ENCODE measurements at places on chromosomes 12 and 14.

DNA sequence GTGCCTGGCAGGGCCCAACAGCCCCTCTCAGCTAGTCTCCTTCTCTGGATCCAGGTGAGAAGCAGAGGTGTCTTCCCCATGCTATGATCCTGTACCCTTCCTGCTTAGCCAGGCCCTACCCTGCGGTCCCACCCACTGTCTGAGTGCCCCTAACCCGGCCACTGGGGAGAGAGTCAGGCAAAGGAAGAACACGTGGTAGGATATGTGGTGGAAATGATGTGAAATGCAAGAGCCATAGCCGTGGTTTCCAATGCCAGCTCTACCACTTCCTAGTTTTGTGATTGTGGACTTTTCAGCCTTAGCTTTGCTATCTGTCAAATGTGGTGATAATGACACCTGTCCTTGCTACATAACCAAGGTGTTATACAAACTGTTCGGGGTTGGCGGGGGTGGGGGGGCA is 15.8 kb downstream of the KRT2 start:
- DNase-seq: no peak

GRCh38 chr12:111339321-111339938 is 29.5 kb downstream of the PHETA1 start:
- no peak for DNase-seq

DNA sequence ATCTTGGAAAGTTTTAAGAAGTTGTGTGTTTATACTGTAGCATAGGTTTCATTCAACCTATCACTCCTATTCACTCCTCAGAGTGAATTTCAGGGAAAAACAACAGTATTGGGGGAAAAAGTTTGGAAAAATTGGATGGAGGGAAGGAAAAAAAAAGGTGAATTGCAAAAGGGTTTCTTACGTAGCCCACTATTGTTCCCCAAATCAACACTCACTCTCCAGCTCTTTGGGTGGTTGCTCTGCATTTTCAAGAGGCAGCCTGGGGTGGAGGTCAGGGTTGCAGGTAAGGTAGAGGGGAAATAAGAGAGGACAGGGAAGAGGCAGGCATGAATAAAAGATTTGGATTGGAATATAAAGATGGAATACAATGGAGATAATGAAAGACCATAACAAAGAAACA is 42.3 kb downstream of the BORCS5 start:
- DNase-seq: no peak

GRCh38 chr14:87131879-87132278 is 861.1 kb downstream of the GALC start:
- DNase-seq: peak; percentile 87

- DNase-seq: no peak
These were observed 159.5 kb upstream of the GRIP1 start for GRCh38 chr12:66838366-66838765.

GRCh38 chr12:131729254-131729955 is 18.5 kb downstream of the SFSWAP start:
- DNase-seq: no peak

DNA sequence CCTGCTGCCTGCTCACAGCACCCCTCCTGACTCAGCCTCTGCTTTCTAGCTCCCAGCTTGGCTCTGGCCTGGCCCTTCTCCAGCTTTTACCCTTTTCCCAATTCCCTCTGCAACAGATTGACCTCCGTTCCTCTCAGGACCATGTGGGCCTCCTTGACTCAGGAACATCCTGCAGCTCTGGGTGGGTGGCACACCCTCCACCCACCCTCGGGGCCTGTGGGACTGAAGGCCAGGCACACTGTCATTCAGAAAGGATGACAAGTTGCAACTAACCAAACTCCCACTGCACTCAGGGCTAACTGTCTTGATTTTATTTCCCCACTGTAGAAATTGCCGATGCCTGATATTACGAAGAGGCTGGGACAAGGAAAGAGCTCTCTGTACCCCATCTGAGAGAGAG is 59.4 kb downstream of the HELB start:
- no peak for DNase-seq

- peak; percentile 25 for DNase-seq
These were observed 14.1 kb upstream of the ETV6 start for GRCh38 chr12:11635341-11635740.

GRCh38 chr14:102734436-102734835 is 42.8 kb upstream of the TRAF3 start:
- no peak for DNase-seq

GRCh38 chr14:103308717-103309616 is 25.1 kb upstream of the EIF5 start:
- DNase-seq: no peak

DNA sequence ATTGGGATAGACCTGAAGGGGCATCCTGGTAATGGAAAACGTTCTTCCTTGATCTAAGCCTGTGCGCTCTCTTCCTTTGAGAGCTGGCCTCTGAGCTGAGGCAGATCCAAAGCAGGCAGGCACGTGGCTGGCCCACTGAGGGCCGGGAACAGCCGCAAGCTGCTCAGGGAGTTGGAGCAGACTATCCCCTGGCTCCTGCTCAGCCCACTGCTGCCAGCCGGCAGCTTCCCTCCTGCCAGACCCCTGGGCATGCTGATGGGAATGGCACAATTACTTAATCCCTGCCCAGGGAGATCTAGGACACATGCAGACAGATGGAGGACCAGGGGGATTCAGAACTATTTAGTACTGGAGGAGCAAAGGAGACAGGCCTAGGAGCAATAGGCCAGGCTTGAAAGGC is 14.4 kb downstream of the NEUROD4 start:
- DNase-seq: no peak

DNA sequence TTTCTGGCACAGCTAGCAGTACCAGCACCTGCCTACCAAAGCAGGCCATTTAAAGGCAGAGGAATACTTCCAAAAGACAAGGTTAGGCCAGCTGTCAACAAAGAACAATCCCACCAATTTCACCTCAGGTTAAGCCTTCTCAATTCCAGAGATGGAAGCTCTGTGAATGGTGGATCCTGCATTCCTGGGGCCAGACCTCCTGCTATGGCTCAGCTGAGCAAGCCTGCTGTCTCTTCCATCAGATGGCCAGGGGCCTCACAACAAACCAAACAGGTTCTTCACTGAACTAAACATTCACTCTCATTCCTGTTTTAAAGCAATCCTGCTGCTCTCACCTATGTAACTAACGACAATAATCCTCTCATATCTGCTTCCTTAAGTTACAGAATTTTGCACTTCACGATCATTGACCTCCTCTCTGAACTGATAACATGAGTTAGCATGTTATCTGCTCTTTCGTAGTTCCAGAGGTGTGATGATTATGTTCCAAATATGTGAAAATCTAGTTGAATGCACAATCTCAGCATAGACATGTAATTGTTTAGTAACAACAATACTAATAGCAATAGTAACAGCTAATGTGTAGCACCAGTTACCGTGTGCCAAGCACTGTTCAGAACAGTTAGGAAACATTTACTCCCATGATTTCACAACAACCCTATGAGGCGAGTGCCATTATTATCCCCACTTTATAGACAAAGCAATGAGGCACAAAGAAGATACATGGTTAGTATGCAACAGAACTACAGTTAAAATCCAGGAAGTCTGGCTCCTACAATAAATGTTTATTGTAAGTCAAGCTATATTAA is 73.2 kb downstream of the SLC2A13 start:
- no peak for DNase-seq

DNA sequence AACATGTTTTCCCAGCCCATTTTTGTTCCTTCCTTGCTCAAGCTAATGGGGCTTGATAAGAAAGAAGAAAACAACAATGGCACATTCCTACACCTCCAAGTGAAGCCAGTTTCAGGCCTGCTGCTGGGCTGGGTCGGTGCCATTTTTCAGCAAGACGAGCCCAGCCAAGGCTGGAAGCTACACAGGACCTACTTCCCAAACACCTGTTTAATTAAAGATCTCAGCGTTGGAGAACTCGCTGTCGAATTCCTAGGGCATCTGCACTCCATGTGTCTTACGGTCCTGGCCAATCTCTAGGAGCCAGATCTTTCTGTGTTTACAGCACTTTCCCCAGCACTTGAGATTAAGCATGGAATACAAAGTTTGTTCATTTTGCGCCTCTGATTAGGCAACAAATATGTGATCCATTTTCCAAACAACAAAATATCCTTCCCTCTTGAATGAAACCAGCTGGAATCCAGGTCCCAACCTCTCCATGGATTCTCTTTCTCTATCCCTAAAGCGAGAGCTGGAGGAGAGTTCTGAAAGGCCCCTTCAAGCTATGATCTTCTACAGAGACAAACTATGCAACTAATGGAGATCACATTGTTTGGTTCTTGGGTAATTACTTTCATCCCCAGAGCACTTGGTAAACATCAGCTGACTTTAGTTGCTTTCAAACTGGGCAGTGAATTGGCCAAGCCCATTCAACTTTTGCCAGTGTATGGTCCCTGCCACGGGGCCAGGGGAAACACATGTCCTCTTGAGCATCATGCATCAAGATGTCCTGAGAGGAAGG is 34.3 kb upstream of the TC2N start:
- no peak for DNase-seq

- DNase-seq: no peak
These were observed 317.7 kb upstream of the TBX3 start for GRCh38 chr12:115001571-115002180.

GRCh38 chr14:51116682-51117081 is 21.8 kb upstream of the TRIM9 start:
- no peak for DNase-seq

DNA sequence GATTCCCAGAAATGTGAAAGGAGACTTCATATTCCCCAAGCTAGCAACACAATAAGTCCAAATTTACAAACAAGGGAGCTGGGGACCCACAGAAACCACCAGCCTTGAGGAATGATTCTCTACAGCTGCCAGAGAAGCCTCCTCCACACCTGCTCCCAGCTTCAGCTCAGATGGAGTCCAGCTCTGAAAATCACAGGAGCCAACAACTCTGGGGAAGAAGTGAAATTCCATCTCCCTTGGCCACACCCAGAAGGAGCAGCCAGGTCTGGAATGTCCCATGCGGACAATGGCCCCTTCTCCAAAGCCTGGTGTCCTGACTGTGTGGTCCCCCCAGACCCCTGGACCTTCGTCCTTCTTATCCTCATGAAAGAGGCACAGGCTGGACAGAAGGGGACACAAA is 45.4 kb downstream of the SYNE3 start:
- no peak for DNase-seq

- DNase-seq: no peak
These were observed 43.4 kb upstream of the CHST11 start for GRCh38 chr12:104413330-104413729.

DNA sequence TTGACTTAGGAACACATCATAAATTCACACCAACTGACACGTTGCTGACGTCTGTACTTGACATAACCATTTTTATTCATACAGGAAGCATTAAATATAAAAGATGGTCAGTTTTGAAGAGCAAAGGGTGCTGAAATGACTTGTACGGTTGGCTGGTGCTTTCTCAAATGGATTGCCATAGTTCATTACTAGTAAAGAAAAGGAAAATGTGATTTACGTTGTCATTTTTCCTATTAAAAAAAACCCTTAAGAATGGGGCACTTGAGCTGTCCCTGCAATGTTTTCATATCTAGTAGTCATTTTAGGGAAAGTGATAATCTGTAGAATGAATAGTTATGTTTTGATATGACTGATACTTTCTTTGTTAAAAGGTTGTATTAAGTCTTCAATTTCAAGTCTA is 22.5 kb upstream of the MANSC4 start:
- DNase-seq: no peak

- DNase-seq: no peak
These were observed 103.3 kb upstream of the CCDC175 start for GRCh38 chr14:59679872-59680271.

DNA sequence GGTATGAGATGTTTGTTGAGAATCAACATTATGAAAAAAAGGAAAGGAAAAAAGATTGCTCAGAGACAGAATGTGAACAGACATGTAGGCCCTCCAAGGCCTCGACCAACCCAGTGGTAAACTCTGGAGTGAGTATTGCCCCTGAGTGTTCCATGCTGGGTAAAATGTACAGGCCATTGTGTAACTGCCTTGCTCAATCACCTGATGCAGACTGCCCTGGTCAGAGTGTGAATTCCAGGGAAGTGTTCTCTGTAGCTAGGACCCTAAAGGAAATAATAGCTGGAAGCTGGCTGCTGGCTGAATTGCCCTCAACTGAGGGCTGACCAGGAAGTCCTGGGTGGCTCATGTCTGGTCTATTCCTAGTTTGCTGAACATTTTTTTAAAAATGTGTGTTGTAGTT is 1081.4 kb upstream of the LRFN5 start:
- no peak for DNase-seq

- DNase-seq: no peak
These were observed 40.9 kb upstream of the GSG1 start for GRCh38 chr12:13144266-13144828.

DNA sequence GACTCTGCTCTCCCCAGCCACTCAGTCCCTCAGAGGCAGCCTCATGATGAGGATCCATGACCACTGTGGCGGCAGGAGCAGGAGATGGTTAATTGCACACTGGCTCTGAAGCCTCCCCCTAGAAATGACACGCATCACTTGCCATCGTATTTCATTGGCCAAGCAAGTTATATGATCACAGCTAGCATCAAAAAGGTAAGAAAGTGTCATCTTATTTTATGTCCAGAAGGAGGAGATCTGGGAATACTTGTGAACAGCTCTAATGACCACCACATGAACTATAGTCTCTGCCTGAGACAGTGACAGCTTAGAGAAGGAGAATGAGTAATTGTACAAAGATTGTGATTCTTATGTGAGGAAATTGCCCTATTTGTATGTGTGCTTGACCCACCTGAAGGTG is 363.4 kb downstream of the NUAK1 start:
- peak; percentile 41 for DNase-seq

- DNase-seq: no peak
These were observed 119.7 kb upstream of the MED13L start for GRCh38 chr12:116397148-116397547.
